CD8-positive, alpha-beta memory T cell (primary cell): ENCODE measurements at places on chromosomes 3 and 15. TPM values are rescaled to one million over a fixed set of nuclear protein-coding genes. Genes with fewer than 3 reads are reported as not detected.

DNA sequence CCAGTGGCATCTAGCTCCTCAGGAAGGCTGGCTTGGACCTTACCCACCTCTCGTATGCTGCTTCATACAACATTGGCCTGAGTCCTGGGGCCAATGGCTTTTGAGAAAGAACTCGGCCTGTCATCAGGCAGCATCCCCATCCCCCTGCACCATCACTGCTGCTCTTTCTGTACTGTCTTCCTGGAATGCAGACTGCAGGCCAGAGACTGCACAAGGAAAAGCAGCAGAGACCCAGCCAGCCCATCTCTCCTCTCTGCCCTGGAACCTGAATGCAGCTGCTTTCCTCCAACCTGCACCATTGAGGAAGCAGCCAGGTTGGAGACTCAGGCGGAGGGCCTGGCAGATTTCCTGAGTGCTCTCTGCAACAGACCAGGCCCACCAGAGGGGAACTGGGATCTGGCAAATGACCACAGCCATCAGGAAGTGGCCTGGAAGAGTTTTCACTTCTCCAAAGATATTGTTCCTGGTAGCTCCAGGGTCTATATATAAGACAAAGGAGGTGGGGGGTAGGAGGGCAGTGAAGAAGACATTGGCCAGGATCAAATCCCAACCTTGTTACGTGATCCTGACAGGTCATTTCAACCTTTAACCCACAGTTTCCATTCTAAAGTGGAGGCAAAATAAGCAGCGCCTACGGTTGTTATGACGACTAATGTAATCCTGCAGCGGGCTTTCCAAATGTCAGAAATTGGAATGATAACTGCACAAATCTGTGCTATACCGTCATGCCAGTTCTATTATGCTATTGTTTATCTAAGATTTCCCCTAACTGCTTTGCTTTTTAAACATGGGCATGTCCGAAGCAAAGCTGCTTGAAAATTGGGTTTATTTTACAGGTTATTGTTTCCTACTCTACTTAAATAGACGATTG is 24.4 kb upstream of the RAB7A start:
- DNase-seq = no peak
- no peaks in the 10 kb centered on the region for H3K27me3 ChIP-seq
- no peaks in the 10 kb centered on the region for H3K4me1 ChIP-seq
- H3K36me3 ChIP-seq = no peaks in the 10 kb centered on the region

EFHB gene
- 1.3 TPM for total RNA-seq

C3orf33 gene
- total RNA-seq = 2.2 TPM

- H3K27me3 ChIP-seq = no peaks in the 10 kb centered on the region
- H3K27ac ChIP-seq = no peak overlapping the region
- no peak overlapping the region for H3K4me3 ChIP-seq
Observed at GRCh38 chr15:60899322-60899966, 329.7 kb downstream of the RORA start.

- H3K27ac ChIP-seq = no peak overlapping the region
- H3K36me3 ChIP-seq = no peaks in the 10 kb centered on the region
- no peak overlapping the region for H3K4me3 ChIP-seq
- no peak for DNase-seq
- H3K4me1 ChIP-seq = peaks cover 35% of the 10 kb centered on the region
- H3K27me3 ChIP-seq = no peaks in the 10 kb centered on the region
Observed at GRCh38 chr15:60477164-60477563, 1.8 kb downstream of the ICE2 start.

- H3K27ac ChIP-seq = no peak overlapping the region
- DNase-seq = no peak
- H3K4me3 ChIP-seq = no peak overlapping the region
- H3K4me1 ChIP-seq = no peaks in the 10 kb centered on the region
- no peaks in the 10 kb centered on the region for H3K27me3 ChIP-seq
Observed at GRCh38 chr15:80834906-80835305, 55.7 kb downstream of the CEMIP start.

- no peak for DNase-seq
- H3K27me3 ChIP-seq = no peaks in the 10 kb centered on the region
- H3K4me1 ChIP-seq = no peaks in the 10 kb centered on the region
- no peak overlapping the region for H3K27ac ChIP-seq
- H3K4me3 ChIP-seq = no peak overlapping the region
Observed at GRCh38 chr3:183375787-183376186, 52.6 kb downstream of the MCF2L2 start.

DNA sequence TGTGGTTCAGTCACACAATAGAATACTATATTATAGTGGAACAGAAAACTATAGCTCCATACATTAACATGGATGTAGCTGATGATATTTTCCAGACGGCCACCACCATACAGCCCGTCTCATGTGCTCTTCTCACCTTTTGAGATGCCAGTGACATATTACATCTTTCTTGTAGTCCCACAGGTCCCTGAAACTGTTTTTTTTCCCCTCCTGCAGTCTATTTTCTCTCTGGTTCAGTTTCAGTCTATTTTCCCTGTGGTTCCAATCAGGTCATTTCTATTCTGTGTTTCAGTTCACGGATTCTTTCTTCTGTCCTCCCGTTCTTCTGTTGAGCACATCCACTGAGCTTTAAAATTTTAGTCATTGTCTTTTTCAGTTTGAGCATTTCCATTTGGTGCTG is 72.2 kb downstream of the PPCDC start:
- H3K27me3 ChIP-seq = no peaks in the 10 kb centered on the region
- H3K4me3 ChIP-seq = no peak overlapping the region
- no peaks in the 10 kb centered on the region for H3K36me3 ChIP-seq

ANKRD34C gene
- total RNA-seq = not detected

SPTBN5 gene
- total RNA-seq = 0.31 TPM

UBE3A gene
- 119 TPM for total RNA-seq

- DNase-seq = no peak
- no peaks in the 10 kb centered on the region for H3K36me3 ChIP-seq
- no peaks in the 10 kb centered on the region for H3K4me1 ChIP-seq
- H3K27me3 ChIP-seq = no peaks in the 10 kb centered on the region
- H3K27ac ChIP-seq = peak overlapping the region; percentile 21
- no peak overlapping the region for H3K4me3 ChIP-seq
Observed at GRCh38 chr15:64224511-64224910, 61.7 kb upstream of the PPIB start.

DNA sequence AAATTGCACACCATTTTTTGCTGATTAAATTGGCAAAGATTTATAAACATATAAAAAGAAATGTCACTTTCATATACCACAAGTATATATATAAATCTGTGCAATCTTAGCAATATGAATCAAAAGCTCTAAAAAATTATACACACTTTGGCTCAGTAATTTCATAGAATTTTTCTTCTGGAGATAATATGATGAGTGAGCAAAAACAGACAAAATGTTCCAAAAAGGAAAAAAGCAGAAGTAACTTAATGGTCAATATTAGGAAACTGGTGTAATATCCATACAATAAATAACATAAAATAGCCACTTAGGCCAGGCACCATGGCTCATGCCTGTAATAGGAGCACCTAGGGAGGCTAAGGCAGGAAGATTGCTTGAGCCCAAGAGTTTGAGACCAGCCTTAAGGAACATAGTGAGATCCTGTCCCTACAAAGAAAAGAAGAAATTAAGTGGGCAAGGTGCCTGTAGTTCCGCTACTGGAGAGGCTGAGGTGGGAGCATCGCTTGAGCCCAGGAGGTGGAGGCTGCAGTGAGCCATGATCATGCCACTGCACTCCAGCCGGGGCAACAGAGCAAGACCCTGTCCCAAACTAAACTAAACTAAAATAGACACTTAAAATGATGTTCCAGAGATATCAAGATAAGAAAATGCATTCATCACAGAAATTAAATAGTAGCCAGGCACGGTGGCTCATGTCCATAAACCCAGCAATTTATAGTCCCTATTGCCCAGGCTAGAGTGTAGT is 52.1 kb downstream of the TFDP2 start:
- H3K36me3 ChIP-seq = no peaks in the 10 kb centered on the region
- H3K27me3 ChIP-seq = no peaks in the 10 kb centered on the region
- no peak for DNase-seq
- no peak overlapping the region for H3K4me3 ChIP-seq
- H3K27ac ChIP-seq = no peak overlapping the region
- no peaks in the 10 kb centered on the region for H3K4me1 ChIP-seq

PPP1R14D gene
- total RNA-seq = not detected

AGBL1 gene
- total RNA-seq = not detected

DNA sequence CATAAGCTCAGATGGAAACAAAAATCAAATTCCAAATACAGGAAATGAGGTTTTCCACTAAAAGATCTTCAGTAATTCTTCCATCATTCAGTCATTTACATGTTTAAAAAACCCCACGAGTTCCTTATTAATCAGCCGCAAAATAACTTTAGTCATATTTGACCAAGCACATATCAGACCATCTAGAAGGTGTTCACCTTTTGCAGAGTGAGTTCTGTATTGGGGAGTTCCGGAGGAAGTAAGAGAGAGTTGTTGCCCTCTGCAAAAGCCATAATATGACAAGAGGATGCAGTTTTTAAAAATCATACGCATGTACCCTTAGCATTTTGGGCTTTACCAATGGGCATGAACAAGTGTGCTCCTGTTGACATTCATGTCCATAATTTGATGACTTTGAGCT is 61.6 kb downstream of the CCR1 start:
- no peak overlapping the region for H3K27ac ChIP-seq
- H3K4me1 ChIP-seq = no peaks in the 10 kb centered on the region
- H3K27me3 ChIP-seq = no peaks in the 10 kb centered on the region
- H3K4me3 ChIP-seq = no peak overlapping the region
- no peak for DNase-seq

P2RY1 gene
- 0.16 TPM for total RNA-seq

POLQ gene
- total RNA-seq = 12.4 TPM

- no peak for DNase-seq
- peak overlapping the region; percentile 15 for H3K4me3 ChIP-seq
- peaks cover 13% of the 10 kb centered on the region for H3K4me1 ChIP-seq
Observed at GRCh38 chr3:183815951-183816475, 9.4 kb downstream of the MAP6D1 start.

DNA sequence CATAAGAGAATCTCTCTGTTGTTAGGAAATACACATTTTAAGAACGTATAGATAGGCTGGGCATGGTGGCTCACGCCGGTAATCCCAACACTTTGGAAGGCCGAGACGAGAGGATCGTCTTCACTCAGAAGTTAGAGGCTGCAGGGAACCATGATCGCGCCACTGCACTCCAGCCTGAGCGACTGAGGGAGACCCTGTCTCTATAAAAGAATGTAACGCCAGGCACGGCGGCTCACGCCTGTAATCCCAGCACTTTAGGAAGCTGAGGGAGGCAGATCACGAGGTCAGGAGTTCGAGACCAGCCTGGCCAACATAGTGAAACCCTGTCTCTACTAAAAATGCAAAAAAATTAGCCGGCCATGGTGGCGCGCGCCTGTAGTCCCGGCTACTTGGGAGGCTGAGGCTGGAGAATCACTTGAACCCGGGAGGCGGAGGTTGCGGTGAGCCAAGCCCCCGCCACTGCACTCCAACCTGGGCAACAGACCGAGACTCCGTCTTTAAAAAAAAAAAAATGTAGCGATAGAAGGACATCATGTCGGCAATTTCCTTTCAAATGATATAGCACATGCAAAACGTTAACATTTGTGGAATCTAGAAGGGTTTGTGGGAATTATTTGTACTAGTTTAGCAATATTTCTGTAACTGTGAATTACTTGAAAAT is 730 bp upstream of the RPL14 start:
- no peaks in the 10 kb centered on the region for H3K27me3 ChIP-seq
- H3K27ac ChIP-seq = peak overlapping the region; percentile 94
- H3K36me3 ChIP-seq = peaks cover 32% of the 10 kb centered on the region

GRCh38 chr15:77030928-77031375 is 36.0 kb downstream of the PSTPIP1 start:
- no peaks in the 10 kb centered on the region for H3K27me3 ChIP-seq
- no peak for DNase-seq
- H3K27ac ChIP-seq = no peak overlapping the region
- no peaks in the 10 kb centered on the region for H3K4me1 ChIP-seq

- no peak overlapping the region for H3K4me3 ChIP-seq
- DNase-seq = no peak
- no peaks in the 10 kb centered on the region for H3K36me3 ChIP-seq
Observed at GRCh38 chr3:119588112-119588511, 8.8 kb downstream of the ADPRH start.

IDH2 gene
- total RNA-seq = 72.8 TPM

- no peaks in the 10 kb centered on the region for H3K27me3 ChIP-seq
- no peak overlapping the region for H3K4me3 ChIP-seq
- no peak for DNase-seq
- no peaks in the 10 kb centered on the region for H3K4me1 ChIP-seq
Observed at GRCh38 chr3:143433787-143434378, 314.3 kb downstream of the CHST2 start.

PAQR5 gene
- total RNA-seq = not detected

PLA2G4E gene
- not detected for total RNA-seq

DNA sequence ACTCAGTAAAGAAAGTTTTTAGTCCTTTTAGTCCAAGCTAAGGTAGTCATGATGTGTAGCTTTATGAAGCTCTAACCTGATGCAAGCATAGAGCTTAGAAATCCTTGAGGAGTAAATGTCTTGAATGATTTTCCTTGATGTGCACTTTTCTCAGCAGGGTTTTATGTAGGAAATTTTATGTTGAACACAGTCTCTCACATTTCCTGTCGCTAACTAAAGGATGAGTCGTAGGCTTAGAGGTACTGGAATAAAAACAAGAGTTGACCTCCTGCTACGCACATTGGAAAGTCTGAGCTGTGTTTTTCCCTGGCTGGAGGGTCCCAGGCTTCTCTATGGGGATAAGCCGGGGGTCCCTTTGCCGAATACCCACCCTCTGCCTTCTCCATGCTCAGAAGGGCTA is 34.7 kb upstream of the ZPLD1 start:
- H3K27ac ChIP-seq = no peak overlapping the region
- DNase-seq = no peak
- no peaks in the 10 kb centered on the region for H3K36me3 ChIP-seq
- H3K4me1 ChIP-seq = no peaks in the 10 kb centered on the region
- H3K27me3 ChIP-seq = no peaks in the 10 kb centered on the region

GRCh38 chr3:98982351-98982750 is 80.9 kb upstream of the DCBLD2 start:
- DNase-seq = no peak
- H3K27ac ChIP-seq = no peak overlapping the region
- no peaks in the 10 kb centered on the region for H3K4me1 ChIP-seq
- no peaks in the 10 kb centered on the region for H3K27me3 ChIP-seq
- H3K4me3 ChIP-seq = no peak overlapping the region
- H3K36me3 ChIP-seq = no peaks in the 10 kb centered on the region
